ENCODE measurements at places on chromosomes 5 and 9.

DNA sequence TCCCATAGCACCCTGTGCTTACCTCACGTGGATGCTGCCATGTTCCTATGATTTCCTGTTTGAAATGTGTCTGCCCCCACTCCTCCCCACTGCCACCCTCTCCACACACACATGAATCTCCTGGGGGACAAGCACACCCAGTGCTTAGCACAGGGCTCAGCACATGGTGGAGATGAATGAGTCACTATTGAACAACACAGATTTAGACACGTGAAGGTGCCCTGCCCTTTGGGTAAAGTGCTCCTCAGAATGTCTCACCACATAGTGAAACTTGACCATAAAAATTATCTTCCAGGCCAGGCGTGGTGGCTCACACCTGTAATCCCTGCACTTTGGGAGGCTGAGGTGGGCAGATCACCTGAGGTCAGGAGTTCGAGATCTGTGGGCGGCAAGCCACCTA is 98.8 kb upstream of the PCA3 start:
- DNase-seq: no peak

- no peak for DNase-seq
Measured at GRCh38 chr5:180643191-180643851, 6.1 kb downstream of the FLT4 start.

DNA sequence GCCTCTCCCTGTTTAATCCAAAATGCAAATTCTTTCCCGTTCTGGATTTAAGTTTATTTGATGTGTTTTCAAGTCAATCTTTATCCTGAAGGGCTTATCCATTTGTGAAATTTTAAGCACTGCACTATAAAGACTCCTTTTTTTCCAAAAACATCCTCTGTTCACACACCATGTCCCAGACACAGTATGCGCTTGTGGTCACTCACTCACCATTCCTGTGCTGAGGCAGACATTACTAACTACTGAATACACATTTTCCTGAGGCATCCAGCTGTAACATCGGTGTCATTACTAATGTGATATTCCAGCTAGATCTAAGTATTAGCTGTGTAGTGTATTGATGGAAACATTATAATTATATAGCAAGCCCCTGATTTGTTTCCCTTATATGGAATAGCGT is 298.4 kb downstream of the KCTD16 start:
- DNase-seq: no peak

GRCh38 chr5:146223179-146223578 is 19.8 kb downstream of the RBM27 start:
- DNase-seq: no peak

- DNase-seq: no peak
Measured at GRCh38 chr5:127587246-127587917, 61.5 kb upstream of the CTXN3 start.

- no peak for DNase-seq
Measured at GRCh38 chr9:111412280-111412679, 71.9 kb downstream of the ECPAS start.

DNA sequence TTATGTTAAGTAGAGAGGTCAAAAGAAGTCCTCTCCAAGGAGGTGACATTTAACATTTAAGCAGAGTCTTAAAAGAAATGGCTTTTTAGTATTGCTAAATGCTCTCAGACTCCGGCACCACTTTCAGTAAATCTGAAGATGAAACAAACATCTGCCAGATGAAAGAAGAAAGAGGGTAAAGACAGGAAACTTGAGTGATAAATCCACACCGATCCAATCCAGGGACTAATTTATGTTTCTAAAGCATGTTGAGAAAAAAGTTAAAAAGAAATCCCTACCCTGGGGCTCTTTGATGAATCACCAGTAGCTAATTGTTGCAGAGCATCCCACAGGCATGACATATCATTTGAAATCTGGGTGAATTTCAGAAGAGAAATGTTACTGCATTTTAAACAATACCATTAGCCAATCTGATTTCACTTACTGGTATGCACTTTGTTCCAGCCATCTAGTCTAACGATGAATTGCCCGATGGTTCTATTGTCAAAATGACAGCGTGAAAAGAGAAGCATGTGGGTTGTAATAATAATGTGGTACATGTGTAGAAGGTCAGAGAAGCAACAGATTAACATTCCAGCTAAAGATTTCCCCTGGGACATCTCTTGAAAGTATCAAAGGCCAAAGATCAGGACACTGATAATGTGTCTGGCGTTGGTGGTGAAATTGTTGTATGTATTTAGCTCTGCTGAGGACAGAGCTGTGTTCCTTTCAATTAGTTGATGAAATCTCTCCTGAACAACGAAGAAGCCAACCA is 485.7 kb downstream of the CSNK1G3 start:
- DNase-seq: no peak

DNA sequence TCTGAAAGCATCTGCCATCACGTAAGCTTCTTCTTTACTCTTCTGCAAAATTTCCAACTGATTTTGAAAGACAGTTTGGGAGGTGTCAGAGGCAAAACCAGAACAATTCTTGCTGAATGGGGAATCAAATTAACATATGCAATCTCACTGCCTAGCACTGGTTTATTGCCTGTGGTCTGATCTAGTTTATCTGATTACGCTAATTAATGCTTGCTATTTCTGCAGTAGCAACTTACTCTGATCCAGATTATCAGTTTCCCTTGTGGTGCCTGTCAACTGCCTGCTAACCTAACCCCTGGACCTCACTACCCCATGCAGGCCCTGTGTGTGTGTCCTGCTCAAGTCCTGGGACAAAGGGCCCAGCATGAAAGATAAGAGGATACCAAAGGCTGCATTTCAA is 40.3 kb downstream of the CCDC125 start:
- DNase-seq: no peak

DNA sequence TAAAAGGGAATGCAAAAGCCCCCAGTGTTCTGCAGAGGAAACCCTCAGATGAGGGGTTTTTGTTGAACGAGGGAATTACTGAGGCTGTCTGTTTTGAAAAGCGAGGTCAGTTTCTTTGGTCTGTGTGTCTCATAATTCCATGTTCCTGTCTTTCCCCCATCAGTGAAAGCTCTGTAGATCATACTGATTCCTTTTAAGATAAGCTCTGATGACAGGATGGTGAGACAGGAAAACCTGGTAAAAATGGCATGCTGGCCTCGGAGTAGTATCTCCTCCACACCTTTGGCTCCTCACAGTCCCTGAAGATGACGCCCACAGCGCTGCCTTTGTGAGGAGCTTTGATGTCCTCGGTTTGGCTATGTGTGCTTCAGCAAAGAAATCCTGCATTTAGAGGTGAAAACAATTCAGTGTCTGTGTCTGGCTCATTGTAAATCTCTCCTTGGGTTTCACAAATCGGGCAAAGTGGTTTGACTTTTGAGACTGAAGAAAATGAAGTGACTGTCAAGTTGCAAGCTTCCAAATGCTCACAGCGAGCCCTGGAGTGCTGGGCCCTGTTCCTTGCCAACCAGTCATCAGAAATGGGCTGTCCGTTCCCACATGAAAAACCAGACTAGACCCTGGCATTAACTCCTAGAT is 124.9 kb upstream of the ICE1 start:
- DNase-seq: no peak

- no peak for DNase-seq
Measured at GRCh38 chr5:171599411-171599810, 180.0 kb downstream of the FGF18 start.

DNA sequence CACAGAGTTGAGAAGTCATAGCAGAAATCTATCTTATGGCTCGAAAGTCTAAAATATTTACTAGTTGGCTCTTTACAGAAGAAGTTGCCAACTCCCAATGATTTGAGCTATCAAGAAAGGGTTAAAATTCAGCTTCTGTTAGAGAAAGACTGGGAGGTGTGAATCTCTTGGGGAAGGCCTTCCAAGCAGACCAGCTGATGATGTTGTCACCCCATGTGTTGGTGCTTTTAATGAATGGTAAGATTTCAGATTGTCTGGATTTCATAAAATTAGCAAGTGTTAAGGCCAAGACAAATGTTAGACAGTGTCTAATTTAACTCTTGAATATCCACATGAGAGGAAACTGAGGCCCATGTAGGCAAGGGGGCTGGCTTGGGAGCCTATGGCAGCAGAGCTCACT is 63.9 kb downstream of the PPARGC1B start:
- DNase-seq: no peak

GRCh38 chr9:1009101-1009707 is 32.7 kb downstream of the DMRT3 start:
- peak; percentile 9 for DNase-seq

DNA sequence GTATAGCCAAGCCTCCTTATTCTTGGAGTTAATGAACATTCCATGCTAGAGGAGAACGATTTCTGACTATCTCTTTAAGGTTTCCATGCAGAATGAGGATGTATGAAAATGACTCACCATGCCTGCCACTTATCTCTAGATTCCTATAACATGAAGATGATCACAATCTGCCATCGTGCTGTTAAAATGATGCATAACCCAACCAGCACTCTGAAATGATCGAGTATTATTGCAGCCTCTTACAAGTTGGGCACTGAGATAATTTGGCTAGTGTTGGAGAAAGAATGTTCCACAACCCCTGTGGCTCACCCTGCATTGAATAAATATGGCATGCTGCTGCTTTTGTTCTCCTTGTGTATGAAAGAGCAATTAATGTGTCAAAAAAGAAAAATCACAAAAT is 1143.6 kb upstream of the WWC1 start:
- DNase-seq: no peak

- DNase-seq: no peak
Measured at GRCh38 chr5:122333564-122333963, 21.5 kb downstream of the SNCAIP start.

- no peak for DNase-seq
Measured at GRCh38 chr5:158732345-158732744, 367.4 kb downstream of the EBF1 start.

GRCh38 chr9:81656004-81656403 is 33.3 kb downstream of the TLE1 start:
- DNase-seq: peak; percentile 25

DNA sequence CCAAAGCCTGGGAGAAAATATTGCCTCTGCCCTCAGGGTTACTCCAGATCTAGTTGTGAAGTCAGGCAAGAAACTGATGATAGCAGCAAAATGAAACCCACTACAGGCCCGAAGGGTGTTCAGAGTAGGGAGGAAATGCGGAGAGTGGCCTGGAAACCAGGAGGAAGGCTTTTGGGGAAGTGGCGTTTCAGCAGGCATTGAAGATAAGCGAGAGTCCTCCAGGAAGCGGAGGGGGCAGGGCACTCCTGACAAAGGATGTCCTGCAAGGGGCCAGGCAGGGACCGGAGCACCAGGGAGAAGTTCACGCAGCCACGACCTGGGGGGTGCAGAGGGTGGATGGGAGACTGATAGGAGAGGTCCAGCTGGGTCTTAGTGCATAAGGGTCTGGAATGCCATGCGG is 7.8 kb upstream of the FOXI1 start:
- no peak for DNase-seq

DNA sequence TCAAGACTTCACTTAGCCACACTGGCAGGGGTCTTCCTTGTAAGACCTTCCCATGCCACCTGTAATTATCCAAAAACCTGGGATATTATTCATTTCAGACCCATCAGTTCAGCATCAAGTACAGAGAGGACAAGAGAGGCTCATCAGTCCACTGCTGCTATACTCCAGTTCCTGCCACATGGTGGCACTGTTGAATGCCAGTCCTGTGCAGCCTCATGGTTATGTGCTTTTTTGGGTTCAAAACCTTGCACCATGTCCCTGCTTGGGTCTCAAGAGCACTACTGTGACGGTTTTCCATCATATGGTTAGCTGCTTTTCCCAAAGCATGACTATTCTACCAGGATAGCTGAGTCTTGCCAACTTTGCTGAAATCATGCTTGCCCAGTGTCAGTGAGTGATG is 8.5 kb downstream of the PTGS1 start:
- no peak for DNase-seq

DNA sequence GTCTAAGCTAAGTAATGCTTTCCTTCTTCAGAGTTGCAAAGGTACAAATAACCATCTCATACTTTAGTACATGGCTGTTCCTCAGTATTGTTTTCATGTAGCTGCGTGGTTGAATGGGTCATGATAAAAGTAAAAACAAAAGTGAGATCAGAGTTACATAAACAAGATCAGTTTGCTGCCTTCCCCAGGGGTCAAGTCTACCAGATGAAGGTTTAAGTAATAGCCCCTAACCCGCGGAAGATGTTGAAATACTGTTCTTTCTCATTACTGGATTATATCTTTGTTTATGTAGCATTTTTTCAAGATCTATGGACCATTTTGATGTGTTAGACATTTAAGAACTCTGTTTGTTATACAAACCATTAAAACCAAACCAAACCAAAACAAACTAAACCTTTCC is 34.1 kb upstream of the ARRDC3 start:
- DNase-seq: no peak

GRCh38 chr5:10556289-10556807 is 7.5 kb upstream of the ANKRD33B start:
- DNase-seq: no peak

DNA sequence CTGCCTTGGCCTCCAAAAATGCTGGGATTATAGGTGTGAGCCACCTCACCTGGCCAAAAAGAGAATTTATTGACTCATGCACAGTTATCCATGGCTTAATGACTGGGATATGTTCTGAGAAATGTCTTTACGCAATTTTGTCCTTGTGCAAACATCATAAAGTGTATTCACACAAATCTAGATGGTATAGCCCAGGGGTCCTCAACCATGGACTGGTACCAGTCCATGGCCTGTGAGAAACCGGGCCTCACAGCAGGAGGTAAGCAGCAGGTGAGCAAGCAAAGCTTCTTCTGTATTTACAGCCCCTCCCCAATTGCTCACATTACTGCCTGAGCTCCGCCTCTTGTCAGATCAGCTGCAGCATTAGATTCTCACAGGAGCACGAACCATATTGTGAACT is 12.4 kb upstream of the SIL1 start:
- no peak for DNase-seq

DNA sequence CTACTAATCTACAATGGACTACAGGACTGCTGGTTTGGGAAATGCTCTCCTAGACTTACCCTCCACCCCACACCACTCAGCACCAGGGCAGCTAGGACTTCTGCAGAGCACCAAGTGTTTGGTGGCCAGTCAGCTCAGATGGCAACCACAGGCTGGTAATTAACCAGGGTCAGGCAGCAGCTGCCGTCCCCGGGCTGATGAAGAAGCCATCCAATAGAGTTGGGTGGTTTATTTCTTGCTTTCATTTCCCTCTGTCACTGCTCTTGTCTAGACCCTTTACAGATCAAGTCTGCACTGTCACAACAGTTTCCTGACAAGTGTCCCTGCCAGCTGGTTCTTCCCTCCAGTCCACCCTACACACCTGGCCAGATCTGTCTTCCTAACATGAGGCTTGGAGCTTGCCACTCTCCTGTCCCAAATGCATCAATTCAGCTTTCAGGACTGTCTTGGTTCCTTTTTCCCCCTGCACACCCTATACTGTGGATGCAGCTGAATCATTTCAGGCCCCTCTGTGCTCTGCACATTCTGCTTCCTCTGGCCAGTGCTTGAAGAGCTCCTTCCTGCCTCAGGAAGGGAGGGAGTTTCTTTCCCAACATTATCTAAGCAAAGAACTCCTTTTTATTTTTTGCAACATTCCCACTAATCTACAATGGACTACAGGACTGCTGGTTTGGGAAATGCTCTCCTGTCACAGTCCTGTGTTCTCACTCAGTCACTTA is 30.2 kb upstream of the HSPA9 start:
- DNase-seq: no peak

DNA sequence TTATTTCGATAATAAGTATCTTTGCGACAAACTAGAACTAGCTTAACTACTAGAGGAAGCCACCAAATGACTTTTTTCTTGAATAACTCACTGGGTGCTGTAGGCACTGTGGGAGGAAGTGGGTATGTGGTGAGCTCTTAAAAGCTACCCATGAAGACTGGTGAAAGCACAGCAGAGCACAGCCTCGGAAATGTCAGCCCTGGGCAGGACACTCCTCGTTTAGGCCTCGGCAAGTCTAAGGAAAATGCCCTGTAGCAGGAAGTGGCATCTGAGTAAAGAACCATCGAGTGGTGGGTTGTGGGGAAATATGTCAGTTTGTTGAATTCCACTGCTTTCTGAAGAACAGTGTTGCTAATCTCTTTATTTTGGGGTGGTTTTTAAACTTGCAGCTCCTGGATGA is 44.0 kb upstream of the NCS1 start:
- no peak for DNase-seq
